Effector memory CD4-positive, alpha-beta T cell (primary cell): ENCODE measurements at places on chromosomes 12 and 14.

- no peak for DNase-seq
These were observed 78.5 kb downstream of the ST8SIA1 start for GRCh38 chr12:22256041-22256441.

- DNase-seq, result no peak
These were observed 137.5 kb upstream of the CCND2 start for GRCh38 chr12:4135919-4136605.

DNA sequence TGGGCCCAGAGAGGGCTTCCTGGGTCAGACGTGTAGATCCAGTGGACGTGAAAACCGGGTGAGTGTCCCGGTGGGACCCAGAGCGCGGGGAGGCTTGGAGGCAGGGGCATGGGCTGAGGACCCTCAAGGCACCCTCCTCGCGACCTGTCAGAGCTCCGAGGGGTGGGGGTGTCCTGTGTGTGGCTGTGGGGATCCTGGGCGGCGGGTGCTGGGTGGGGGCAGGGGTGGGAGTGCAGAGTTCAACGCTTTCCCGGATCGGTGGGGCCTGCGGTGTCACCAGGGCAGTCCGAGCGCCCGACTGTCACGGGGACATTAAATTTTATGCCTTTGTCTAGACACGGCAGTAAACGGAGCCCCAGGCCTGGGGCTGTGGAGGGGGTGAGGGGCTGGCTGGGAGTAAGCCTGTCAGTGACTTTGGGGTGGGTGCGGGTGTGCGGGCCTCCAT is 1.0 kb downstream of the TMEM121 start:
- DNase-seq, result no peak

DNA sequence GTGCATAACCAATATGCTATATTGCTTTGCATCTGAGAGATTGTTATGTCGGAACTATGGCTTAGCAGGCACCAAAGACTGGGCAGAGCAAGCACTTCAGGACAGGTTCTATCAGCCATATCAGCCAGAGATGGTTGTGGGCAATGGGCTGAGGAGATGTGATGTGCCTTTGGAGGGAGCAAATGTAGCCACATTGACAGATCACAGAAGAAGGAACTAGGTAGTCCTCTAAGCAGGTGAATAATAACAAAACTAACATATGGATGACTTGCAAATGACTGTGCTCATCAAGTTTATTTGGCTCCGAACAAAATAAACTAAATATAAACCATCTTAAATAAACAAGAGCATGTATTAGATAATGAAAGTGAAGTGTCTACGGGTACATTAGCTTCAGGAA is 291.7 kb downstream of the RMST start:
- no peak for DNase-seq

GRCh38 chr12:83515306-83516026 is 828.8 kb downstream of the TMTC2 start:
- no peak for DNase-seq

DNA sequence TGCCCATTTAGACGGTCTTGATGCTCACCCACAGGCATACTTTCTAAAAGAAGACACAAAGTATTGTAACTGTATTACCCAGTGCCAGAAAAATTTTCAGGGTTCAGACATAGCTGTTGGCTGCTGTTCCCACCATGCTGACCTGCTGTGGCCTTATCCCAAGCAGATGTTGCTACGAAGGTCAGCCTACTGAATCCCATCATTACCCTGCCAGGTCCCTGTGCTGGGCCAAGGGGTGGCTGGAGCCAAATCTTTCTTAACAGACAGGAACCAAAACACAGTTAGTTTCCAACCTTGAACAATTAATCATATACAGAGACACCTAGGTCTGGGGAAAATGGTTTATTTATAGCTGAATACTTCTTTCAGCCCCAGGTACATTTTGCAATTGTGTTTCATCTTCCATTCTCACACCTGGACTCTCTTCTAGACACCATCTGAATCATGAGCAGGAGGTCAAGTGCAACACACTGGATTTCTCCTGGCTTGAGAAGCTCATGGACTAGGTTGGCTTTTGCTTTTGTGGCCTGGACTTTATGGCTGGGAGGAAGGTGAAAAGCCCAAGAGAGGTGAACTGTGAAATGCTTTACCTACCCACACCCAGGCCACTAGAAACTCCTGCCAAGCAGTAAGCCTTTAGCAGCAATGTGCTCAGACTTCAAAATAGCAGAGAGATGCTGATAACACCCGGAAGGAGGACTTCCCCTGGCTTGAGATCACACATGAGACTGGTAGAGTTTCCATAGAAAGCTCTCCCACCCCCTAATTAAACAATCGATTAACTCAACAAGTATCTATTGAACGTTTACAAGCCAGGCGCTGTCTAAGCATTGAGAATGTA is 150.1 kb downstream of the SUDS3 start:
- DNase-seq, result no peak

DNA sequence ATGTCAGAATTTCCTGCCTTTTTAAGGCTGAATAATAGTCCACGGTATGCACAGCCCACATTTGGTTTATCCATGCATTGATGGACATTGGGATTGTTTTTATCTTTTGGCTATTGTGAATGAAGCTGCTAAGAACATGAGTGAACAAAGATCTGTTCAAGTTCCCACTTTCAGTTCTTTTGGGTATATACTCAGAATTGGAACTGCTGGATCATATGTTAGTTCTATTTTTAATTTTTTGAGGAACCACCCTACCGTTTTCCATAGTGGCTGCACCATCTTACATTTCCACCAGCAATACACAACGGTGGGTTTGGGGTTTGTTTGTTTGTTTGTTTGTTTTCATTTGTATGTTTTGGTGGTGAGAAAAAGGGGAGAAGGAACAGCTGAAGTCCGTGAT is 6.4 kb downstream of the GPR68 start:
- no peak for DNase-seq

DNA sequence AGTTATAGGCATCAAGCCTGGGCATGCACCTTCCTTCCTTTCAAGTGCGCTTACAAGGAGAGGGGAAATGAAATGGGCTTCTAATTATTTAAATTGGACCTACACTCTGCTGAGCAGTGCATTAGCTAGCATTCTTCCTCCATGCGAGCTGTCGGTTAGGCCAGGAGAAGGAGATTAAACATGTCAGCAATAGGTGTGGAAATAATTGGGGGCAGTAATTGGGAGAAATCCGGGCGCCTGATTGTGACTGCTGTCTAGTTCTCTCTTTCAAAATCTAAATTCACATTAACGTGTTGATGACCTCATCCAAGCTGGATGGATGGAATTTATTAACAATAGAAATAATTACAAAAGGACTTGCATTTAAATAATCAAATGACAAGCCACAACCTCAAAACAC is 86.2 kb upstream of the SEL1L start:
- DNase-seq, result no peak

DNA sequence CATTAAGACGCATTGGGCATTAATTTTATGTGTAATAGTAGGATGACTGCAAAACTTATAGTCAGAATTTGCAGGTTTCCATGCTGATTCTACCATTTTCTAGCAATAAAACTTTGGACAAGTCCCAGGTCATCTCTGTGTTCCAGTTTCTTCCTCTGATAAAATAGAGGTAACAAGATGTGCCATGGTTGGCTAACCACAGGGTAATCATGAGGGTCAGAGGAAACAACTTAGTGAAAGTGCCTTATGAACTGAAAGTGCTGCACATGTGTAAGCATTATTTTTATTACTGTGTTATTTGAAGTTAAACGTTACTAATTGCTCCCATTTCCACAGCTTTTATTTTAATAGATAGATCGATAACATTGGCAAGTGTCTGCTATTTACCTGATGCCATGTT is 21.1 kb downstream of the SMCO2 start:
- DNase-seq, result no peak

- no peak for DNase-seq
These were observed 26.7 kb downstream of the NTN4 start for GRCh38 chr12:95763809-95764253.

DNA sequence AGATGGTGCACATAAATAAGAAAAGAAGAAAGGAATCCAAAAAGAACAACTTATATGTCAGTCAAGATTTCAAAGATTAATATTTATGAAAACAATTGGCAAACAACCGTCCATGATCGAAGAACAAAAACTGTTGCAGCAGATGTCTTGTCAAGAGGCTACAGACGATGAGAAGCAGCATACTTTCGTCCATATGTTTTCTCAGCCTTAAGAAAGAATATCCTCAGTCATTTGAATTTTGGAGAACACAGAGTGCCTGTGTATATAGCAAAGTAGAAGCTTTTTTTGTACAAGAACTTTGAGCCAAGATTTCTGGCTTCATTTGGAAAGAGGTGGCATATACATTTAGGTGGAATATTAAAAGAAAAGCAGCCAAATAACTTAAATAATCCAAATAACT is 297.2 kb downstream of the ITPR2 start:
- no peak for DNase-seq

DNA sequence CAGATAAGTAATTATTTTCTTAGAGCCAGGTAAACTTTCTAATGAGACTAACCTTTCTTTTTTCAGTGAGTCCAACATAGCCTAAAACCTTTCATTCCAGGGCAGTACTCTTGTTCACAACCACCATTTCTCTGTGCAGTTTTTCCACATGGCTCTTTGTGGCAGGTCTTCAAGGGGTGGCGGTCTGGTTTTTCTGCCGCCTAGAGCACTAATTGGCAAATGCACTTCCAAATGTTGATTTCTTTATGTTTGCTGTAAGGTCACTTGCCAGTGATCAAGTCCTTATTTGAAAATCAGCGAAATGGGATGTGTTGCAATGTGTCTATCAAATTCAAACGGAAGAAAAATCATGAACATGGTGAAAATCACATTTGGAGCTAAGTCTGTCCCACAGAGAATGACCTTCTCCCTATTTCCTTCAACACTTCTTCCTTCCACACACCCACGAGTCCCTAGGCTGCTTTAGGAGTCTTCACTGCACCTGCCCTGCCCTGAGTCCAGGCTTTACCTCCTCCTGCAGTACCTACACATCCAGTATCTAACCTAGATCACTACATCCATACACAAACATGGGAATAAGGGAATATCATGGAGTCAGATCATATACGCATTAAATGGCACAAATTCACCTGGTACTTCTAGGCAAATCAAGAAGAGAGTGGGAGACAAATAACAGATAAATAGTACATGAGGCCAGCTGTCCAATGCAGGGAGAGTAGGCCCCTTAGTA is 1.9 kb downstream of the SRGAP1 start:
- DNase-seq, result no peak

DNA sequence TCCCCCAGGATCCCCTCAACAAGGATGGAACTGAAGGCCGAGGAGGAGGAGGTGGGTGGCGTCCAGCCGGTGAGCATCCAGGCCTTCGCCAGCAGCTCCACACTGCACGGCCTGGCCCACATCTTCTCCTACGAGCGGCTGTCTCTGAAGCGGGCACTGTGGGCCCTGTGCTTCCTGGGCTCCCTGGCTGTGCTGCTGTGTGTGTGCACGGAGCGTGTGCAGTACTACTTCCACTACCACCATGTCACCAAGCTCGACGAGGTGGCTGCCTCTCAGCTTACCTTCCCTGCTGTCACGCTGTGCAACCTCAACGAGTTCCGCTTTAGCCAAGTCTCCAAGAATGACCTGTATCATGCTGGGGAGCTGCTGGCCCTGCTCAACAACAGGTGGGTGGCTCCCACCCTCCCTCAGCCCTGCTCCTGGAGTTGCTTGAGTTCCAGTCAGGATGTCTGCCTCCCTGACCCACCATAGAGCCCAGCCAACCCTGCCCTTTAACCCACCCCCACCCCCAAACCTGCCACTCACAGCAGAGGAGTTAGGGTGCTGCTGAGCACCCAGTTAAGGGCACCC is 1.4 kb downstream of the ASIC1 start:
- DNase-seq, result no peak

GRCh38 chr14:74570696-74571095 is 41.3 kb downstream of the LTBP2 start:
- DNase-seq, result no peak

- DNase-seq, result no peak
These were observed 885.8 kb downstream of the FSCB start for GRCh38 chr14:43621282-43621681.

DNA sequence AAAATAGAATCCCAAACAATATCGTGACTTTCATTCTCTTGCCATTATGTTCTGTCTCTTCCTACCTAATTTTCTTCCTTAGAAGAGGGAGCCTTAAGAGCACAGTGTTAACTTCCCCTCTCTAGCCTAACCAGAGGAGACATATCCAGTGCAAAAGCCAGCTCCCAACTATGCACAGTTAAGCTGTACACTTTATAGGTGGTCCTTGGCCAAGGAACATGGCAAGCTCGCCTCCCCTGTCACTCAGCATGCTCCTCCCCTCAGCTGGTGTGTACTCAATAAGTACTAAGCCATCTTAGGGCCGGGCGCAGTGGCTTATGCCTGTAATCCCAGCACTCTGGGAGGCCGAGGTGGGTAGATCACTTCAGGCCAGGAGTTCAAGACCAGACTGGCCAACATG is 255.1 kb upstream of the TMPO start:
- DNase-seq, result no peak

GRCh38 chr12:19597167-19598026 is 158.1 kb downstream of the AEBP2 start:
- DNase-seq, result no peak

GRCh38 chr12:48810903-48811431 is 7.3 kb upstream of the CACNB3 start:
- no peak for DNase-seq

DNA sequence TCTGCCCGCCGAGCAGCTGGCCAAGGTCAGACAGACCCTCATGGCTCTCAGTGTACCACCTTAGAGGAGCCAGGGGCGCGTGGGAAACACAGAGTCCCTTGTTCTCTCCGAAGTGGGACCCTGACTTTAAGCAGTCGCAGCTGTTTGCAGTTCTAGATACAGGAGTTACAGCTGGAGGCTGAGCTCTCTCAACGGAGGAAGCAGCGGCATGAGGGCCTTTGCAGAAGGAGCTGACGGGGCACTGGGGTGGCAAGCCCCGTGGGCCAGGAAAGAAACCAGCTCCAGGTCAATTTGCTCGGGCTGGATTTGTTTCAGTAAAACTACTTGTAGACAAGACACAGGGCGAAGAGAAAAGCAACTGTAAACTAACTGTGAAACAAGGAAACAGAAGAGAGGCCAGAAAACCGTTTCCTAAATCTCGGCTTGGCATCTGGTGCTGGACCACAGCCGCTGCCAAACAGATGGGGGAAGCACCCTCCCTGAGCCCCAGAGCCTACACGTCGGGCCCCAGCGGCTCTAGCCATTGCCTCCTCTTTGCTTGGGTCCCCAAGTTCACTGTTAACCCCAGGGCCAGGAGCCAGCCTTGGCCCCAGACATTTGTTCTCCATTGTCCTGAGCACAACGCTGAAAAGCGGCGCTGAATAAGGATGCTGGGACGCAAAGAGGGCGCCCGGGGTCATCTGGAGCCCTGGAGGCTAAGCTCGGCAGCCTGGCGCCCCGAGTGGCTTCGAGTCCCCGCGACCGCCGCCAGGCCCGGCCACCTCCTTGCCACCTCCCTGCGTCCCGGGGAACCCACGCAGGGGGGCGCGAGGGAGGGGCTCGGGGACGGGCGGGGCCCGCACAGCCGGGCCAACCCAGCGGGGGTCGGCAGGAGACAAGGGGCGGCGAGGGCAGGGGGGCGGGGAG is 914 bp upstream of the PACS2 start:
- DNase-seq, result no peak

DNA sequence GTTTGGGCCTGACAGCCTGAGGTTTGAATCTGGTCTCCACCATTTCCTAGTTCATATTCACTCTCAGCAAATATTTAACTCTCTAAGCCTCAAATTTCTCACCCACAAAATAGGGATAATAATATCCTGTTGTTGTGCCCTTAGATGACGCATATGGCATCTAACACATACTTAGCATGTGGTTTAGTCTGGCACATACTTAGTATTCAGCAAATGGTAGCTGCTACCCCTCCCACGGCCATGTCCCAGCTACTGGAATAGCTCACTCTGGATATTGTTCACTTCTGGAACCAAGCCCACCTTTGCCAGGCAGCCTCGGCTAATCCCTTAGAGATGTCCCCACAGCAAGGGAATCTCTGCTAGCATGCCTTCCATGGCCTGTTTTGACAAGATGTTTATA is 53.3 kb downstream of the BICD1 start:
- no peak for DNase-seq
